ENCODE measurements at places on chromosomes 3 and 15.

GRCh38 chr3:65291448-65292125 lies 603.8 kb upstream of the ADAMTS9 start:
- no peak for DNase-seq

GRCh38 chr15:32646291-32646690 lies 4.8 kb downstream of the SCG5 start:
- no peak for DNase-seq

- DNase-seq: no peak
Measured at GRCh38 chr3:185268194-185268962, 14.5 kb upstream of the EHHADH start.

DNA sequence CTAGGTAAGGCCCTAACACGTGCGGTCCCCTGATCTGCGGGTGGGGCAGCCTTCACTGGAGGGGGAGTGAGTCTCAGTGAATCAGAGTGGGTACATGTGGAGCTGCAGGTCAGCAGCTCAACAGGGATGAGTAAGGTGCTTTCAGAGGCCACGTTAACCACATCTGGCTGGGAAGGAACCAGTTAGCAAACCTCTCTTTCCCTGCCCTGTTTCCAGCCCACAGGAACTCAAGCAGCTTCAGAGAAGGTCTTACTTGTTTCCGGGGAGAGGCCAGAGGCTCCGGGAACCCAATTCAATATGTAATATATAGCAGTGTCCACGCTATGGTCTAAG lies 175.3 kb downstream of the XXYLT1 start:
- DNase-seq: no peak

- DNase-seq: no peak
Measured at GRCh38 chr3:156952011-156952410, 125.9 kb downstream of the LEKR1 start.

- DNase-seq: no peak
Measured at GRCh38 chr15:71612397-71612722, 198.0 kb upstream of the NR2E3 start.

DNA sequence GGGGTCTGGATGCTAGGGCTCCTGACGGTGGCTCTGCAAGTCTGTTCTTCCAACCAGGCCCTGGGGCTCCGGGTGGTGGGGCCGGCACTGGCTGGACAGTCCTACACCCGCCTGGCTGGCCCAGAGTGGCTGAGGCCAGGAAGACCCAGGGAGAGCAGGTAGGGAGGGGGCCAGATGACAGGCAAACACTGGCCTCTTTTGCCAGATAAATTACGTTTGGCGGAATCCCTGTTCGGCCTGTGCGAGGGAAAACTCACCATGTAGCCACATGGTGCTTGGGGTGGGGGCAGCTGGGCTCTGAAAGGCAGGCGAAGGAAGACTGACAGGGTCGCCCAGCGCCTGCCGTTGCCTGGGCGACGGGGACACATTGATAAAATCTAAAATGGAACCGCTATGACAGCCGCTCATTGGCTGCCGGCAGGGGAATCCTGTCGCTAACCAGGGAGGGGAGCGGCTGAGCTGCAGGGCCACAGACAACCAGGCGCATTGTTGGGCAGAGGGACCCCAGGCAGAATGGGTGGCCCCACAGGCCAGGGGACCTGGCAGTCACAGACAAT lies 30.4 kb downstream of the IQSEC1 start:
- no peak for DNase-seq

GRCh38 chr3:70631716-70632307 lies 319.4 kb upstream of the MDFIC2 start:
- DNase-seq: no peak

- no peak for DNase-seq
Measured at GRCh38 chr3:179622023-179622422, 17.4 kb downstream of the NDUFB5 start.

DNA sequence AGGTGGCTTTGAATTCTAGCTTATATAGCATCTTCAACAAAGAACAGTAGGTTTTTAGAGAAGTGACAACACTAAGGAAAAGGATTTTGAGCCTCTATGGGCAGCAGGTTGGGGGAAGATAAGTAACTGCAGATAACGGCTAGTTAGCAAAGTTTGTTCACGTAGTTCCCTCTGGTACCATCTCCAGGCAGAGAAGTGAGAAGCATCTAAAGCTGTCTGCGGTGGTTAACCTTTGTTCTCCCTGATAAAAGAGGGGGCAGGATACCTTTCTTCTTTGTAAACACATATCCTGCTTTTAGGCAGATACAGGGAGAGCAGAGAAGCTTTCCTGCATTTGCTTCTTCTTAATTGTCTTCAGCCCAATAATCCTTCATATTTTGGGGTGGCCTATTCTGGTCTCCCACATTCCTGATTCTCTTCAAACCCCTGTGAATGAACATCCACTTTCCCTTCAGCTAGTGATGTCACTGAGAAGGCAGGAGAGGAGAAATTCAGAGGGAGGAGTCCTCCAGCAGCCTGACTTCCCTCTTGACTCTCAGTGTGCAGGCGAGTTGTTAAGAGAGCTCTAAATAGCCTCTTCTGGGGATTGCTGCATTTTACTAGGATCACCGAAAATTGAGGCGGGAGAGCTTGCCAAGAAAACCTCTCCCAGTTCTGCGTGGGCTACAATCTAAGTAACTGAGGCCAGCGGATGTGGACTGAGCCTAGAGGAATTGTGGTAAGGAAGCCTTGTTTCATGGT lies 393.7 kb upstream of the C2CD4B start:
- DNase-seq: no peak

DNA sequence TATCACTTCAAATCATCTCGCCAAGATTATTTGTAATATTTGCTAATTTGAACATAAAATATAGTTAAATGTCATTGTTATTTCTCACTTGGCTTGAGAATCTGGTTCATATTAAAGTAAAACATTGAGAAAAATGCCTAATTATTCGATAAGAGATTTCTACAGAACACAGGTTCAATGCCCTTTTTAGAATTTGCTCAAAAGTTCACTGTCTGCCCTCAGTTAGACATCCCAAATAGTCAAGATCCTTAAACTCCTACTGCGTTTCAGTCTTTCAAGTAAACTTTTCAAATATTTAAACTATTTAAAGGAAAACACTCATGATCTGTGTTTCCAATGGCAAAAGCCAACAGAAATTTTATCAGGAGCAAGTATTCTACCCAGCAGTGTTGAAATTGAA lies 204.1 kb upstream of the AGTR1 start:
- DNase-seq: no peak

DNA sequence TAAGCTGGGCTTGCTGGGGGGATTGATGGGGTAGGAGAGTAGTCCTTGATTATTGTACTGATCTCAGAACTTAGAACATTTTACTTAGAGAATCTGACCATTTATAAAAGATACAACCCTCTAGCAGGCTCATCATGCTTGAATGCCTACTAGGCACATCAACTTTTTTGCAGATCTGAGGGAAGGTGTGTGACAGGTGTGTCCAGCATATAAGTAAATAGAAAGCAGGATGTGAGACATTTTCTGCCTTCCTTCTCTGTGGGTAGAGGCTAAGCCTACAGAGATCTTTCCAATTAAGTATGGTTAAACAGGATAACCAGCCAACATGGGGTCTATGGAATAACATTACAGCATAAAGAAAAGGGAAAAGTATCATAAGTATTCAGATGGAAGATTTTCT lies 159.1 kb downstream of the AKAP13 start:
- no peak for DNase-seq

- no peak for DNase-seq
Measured at GRCh38 chr3:114518206-114518808, 224.5 kb downstream of the TIGIT start.

DNA sequence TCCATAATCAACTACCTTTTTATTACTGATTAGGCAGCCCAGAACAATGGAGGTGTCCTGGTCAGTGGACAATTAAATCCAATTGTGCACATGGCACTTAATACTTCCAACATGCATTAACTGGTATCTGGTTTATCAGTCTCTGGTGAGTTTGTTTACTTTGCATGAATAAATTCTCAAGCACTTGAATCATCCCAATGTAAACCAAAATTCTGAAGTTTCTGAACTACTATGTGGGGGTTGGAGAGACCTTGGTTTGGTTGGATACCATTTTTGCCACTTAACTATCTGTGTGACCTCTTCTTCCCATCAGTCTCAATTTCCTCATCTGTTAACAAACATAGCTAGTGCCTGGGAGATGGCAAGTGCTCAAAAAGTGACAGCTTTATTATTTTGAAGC lies 70.5 kb upstream of the MAP4 start:
- no peak for DNase-seq

DNA sequence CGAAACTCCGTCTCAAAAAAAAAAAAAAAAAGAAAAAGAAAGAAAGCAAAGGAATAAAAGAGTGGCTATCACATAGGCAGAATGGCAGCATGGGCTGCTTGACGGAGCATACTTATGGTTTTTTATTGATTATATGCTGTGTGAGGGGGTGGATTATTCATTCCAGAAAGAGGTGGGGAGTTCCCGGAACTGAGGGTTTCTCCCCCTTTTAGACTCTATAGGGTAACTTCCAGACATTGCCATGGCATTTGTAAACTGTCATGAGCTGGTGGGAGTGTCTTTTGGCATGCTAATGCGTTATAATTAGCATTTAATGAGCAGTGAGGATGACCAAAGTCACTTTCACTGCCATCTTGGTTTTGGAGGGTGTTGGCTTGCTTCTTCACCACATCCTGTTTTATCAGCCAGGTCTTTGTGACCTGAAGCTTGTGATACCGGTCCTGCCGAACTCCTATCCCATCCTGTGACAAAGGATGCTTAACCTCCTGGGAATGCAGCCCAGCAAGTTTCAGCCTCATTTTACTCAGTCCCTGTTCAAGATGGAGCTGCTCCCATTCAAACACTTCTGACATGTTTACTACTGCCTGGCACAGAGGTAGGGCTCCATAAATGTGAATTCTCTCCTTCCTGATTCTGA lies 15.8 kb upstream of the ABHD17C start:
- no peak for DNase-seq

GRCh38 chr15:86706813-86707212 lies 627.1 kb downstream of the AGBL1 start:
- DNase-seq: no peak

DNA sequence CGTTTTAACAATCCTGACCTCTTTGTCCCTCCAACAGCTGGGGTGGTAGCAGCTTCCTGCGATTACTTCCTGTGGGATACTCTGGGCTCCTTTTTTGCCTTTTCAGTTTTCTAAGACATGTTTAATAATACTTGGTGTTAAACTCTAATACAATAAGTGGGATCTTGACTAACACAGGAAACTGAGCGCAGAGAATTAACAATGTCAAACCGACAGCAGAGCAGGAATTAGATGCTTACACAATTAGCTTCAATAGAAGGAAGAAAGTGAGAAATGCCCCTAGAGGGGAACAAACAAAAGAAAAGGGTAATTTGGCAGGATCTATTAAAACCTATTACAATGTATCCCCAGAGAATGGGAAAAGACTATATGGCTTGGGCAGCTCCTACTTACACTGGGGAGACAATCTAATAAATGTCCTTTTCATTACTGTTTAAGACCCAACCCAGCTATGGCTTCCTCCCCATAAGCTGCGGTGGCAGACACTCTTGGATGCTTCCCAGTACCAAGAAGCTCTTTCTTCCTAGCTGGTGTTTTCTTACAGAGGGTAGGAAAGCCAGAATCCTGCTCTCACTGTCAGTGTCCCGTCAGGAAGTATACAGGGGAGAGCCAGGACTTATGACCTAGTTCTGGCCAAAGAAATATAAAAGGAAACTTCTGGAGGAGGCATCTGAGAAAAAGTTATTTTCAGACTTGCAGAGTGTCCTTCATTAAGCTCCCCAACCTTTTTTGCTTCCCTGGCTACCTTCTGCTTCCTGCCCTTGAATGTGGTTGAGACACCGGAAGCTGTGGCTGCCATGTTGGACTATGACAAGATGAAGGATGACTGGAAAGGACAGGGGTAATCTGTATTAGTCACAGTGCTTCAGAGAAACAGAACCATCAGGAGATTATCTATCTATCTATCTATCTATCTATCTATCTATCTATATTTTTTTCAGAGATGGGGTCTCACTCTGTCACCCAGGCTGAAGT lies 194.1 kb upstream of the KBTBD8 start:
- no peak for DNase-seq

DNA sequence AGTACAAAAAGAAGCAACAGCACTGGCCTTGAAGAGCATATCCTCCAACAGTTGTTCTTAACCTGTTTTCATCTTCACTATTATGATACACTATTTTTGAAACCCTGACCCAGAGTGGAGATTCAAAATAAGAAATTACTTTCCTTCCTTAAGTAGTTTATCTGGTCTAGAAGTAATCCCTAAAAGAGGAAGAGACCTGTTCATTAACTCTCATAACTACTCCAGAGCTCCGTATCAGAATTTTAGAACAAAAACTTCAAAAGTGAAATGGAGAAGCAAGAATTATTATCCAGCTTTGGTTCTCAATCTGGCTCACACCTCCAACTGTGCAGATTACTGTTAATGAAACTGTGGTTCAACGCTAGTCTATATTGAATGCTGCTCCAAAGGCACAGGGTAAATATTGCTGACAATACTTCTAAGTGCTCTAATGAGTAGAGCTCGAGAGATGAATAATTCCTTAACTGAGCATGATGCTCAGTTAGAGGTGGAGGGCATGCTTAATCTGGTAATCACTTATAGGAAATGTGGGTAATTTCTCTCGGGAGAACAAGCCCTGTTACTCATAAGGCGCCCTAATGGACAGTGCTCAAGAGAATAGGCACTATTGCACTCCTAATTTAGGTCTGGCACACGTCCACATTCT lies 5.2 kb downstream of the LCMT2 start:
- no peak for DNase-seq

DNA sequence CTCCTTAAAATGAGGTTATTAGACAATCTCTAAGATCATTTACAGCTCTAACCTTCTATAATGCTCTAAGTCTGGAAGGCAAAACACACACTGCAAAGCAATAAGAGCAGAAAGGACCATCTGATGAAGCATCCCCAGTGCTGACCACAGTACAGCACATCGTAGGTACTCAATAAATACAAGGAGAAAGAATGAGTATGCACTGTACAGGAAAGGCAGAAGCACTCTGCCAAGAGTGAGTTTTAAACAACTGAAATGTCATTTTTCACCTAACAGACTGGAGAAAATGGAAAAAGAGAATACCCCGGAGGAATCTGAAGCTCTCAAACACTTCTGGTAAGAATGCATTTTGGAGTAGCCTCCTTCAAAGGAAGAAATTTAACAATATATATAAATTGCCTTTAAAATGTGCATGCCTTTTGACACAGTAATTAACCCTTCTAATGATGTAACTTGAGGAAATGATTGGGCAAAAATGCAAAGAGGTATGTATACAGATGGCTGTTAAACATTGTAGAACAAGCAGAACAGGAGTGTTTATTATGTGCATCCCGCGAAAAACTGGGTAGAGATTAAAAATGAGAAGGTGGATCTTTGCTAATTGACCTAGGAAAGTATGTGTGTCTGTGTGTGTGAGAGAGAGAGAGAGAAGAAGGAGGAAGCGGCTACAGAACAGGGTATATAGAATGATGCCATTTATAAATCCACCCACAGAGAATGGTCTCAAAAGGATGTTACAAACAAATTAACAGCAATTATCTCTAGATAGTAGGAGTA lies 8.0 kb upstream of the OXTR start:
- DNase-seq: no peak

- DNase-seq: no peak
Measured at GRCh38 chr15:90421527-90421926, 33.5 kb downstream of the IQGAP1 start.

- no peak for DNase-seq
Measured at GRCh38 chr15:92906020-92906419, 5.9 kb downstream of the CHD2 start.

GRCh38 chr3:40597441-40597840 lies 72.7 kb downstream of the ZNF621 start:
- no peak for DNase-seq

- DNase-seq: no peak
Measured at GRCh38 chr3:18223571-18223970, 201.6 kb downstream of the SATB1 start.

GRCh38 chr15:45129651-45130129 lies at the start of the genes DUOX1 and DUOXA1:
Gene DUOX1 (plus strand): TSS chr15:45129994. CDS start chr15:45131967, 1,973 bp downstream.
Gene DUOXA1 (minus strand): TSS chr15:45129879. CDS start chr15:45123014, 6,865 bp downstream.
- DNase-seq: peak; percentile 12
